ENCODE measurements at places on chromosomes 1 and 21.

DNA sequence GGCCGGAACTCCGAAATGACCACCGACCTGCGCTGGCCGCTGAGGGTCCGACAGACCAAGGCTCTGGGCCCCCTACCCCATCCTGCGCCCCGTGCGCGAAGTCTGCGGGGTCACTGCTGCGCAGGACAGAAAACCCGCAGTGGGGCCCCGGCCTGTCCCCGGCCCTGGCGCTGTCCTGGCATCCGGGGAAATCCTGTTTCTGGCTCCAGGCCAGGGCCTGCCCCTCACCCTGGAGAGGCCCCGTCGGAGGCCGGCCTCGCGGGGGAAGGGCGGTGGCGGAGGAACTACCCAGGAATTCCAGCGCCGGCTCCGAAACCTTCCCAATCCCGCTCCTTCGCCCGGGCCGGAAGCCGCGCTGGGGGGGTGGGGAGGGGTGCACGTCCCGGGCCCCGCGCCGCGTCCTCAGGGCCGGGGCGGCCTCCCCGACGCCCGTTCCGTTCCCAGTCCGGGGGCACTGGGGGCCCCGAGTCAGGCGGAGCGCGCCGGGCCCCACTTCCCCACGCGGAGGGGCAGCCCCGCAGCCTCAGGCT, 77.0 kb downstream of the MORN1 start:
- DNase-seq: no peak

DNA sequence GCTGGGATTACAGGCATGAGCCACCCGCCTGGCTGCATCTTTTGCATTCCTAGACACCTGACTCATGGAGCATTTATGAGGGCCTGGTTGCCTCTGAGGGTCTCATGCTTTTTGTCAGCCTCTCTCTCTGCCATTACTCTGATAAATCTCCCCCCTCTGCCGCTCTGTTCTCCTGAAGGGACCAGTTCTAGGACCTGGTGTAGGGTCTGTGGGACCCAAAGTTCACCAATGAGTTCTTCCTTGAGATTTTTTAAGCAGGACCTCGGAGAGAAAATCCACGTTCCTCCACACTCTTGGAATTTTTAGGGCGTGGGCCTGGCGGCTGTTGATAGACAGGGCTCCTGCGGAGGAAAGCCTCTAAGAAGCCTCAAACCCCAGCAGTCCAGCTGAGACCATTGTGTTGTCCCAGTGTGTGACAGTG, 91.9 kb upstream of the ERRFI1 start:
- no peak for DNase-seq

GRCh38 chr1:239662950-239663349, 276.6 kb downstream of the CHRM3 start:
- no peak for DNase-seq

DNA sequence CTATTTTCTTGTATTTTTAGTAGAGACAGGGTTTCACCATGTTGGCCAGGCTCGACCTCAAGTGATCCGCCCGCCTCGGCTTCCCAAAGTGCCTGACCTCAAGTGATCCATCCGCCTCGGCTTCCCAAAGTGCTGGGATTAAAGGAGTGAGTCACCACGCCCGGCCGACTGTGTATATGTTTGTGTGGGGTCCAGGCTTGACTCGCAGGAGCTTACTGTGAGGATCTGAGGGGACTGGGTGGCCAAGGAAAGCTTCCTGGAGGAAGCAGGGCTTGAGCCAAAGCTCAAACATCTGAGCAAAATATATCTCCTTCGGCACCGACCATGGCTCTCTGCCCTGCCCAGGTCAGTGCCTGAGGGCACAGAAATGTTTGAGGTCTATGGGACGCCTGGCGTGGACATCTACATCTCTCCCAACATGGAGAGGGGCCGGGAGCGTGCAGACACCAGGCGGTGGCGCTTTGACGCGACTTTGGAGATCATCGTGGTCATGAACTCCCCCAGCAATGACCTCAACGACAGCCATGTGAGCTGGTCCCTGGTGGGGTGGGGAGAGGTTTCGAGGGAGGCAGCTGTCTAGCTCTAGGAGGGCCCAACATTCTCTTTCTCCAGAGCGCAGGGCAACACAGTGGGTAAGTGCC, 10.5 kb downstream of the PADI3 start:
- DNase-seq: no peak

Data from C1 segment of cervical spinal cord (tissue), 14 donors.